Activated CD8-positive, alpha-beta T cell treated with anti-CD3 and anti-CD28 coated beads, Interleukin-2, amount 10 ng/mL, durations not matched to agents 7 days and 5 days (primary cell): ENCODE measurements at places on chromosomes 11 and 22.

DNA sequence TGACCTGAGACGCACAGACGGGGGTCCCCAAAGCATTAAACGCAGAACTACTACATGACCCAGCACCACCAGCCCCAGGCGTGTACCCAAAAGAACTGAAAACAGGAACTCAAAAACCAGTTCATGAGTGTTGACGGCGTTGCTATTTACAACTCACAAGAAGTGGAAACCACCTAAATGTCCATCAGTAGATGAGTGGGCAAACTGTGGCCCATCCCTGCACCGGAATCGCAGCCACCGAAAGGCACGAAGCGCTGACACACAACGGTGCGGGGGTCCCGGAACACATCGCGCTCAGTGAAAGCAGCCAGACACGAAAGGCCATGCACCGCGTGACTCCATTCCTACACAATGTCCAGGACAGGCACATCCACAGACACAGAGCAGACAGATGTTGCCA lies 79.2 kb downstream of the TRMU start:
- no peak overlapping the region for H3K27ac ChIP-seq
- no peaks in the 10 kb centered on the region for H3K27me3 ChIP-seq
- H3K36me3 ChIP-seq = no peaks in the 10 kb centered on the region

DNA sequence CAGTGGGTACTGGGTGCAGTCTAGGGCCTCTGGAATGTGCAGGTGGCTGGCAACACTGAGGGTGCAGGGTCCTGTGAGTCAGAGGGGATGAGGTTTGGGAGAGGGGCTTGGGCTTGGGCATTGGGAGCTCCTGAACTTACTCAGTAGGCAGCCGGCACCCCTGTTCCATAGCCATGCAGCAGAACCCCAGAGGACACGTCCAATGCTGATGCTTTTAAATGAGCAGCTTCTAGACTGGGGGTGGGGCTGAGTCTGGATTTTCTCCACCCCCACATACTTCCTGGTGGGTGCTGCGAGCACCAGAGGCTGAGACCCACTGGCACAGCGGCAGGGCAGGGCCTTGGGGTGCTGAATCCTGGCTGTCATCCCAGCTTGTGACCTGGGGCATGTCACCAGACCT lies 71.4 kb downstream of the ARHGAP8 start:
- no peak overlapping the region for H3K4me3 ChIP-seq
- H3K36me3 ChIP-seq = no peaks in the 10 kb centered on the region
- H3K27me3 ChIP-seq = no peaks in the 10 kb centered on the region
- DNase-seq = no peak
- H3K4me1 ChIP-seq = peaks cover 2% of the 10 kb centered on the region

- peak; percentile 47 for DNase-seq
- H3K36me3 ChIP-seq = no peaks in the 10 kb centered on the region
- no peaks in the 10 kb centered on the region for H3K4me1 ChIP-seq
- H3K4me3 ChIP-seq = no peak overlapping the region
- peaks cover 9% of the 10 kb centered on the region for H3K27me3 ChIP-seq
Measured at GRCh38 chr11:17760102-17761029, 25.8 kb downstream of the KCNC1 start.

DNA sequence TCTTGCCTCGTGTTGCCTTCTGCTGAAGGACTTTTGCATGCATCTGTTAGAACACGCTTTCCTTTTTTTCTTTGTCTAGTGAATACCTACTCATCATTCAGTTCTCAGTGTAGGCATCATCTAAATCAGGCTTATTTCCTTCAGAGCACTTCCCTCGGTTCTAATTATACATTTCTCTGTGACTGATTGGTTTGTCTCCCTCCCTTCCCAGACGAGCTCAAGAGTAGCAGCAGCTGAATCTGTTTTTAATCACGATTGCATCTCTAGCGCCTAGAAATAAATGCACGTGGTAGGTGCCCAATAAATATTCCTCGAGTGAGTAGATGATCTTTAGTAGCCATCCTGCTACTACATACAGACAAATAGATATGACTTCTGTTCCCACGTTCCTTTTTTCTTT lies 6.3 kb downstream of the CEP164 start:
- no peaks in the 10 kb centered on the region for H3K4me1 ChIP-seq
- H3K27me3 ChIP-seq = no peaks in the 10 kb centered on the region
- no peak for DNase-seq
- H3K27ac ChIP-seq = no peak overlapping the region
- H3K4me3 ChIP-seq = no peak overlapping the region

DNA sequence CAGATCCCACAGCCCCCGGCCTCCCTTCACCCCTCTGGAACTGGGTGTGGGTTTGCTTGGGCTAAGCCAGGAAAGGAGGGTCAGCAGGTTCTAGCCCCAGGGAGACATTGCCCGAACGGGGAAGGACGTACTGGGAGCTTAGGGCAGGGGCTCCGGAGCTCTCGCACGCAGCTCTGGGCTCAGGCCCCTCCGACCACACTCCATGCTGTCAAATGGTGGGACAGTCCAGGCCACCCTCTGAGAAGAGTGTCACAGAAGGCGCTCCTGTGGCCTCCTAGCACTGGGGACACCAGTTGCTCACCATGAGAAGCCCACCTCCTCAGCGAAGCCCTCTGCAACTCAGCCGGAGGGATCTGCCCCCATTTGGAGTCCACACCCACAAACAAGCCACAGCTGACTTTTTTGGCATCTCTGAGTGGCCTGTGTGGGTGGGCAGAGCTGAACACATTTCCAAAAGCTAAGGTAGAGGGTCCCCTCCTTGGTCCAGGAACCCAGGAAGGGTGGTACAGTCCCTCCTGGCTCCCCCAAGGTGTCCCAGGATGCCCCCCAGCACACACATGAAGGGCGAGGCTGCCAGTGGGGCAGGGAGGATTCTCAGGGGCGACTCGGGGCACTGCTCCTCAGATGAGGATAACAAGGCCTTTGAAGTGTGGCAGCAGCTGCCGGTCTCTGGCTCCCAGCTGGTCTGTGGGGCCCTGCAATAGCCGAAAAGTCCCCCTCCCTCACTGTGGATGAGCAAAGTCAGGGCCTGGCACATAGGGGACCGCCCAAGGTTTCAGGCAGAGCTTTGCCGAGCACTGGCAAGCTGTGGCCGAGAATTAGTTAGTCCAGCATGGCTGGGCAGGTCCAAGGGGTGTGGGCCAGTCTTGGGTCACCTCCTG lies 13.0 kb upstream of the TEF start:
- H3K27me3 ChIP-seq = peaks cover 13% of the 10 kb centered on the region
- DNase-seq = no peak
- H3K36me3 ChIP-seq = no peaks in the 10 kb centered on the region
- H3K4me3 ChIP-seq = no peak overlapping the region

- peaks cover 5% of the 10 kb centered on the region for H3K4me1 ChIP-seq
- H3K27me3 ChIP-seq = no peaks in the 10 kb centered on the region
- H3K4me3 ChIP-seq = no peak overlapping the region
Measured at GRCh38 chr11:94171693-94172440, 43.2 kb downstream of the PANX1 start.

- DNase-seq = no peak
- H3K36me3 ChIP-seq = no peaks in the 10 kb centered on the region
- H3K27me3 ChIP-seq = no peaks in the 10 kb centered on the region
- H3K4me1 ChIP-seq = no peaks in the 10 kb centered on the region
- no peak overlapping the region for H3K27ac ChIP-seq
Measured at GRCh38 chr11:60594998-60595642, 79.9 kb downstream of the MS4A13 start.

GRCh38 chr11:67248653-67249052 lies 17.6 kb upstream of the GRK2 start:
- peaks cover 83% of the 10 kb centered on the region for H3K36me3 ChIP-seq
- no peak for DNase-seq
- H3K27ac ChIP-seq = peak overlapping the region; percentile 39
- no peak overlapping the region for H3K4me3 ChIP-seq

DNA sequence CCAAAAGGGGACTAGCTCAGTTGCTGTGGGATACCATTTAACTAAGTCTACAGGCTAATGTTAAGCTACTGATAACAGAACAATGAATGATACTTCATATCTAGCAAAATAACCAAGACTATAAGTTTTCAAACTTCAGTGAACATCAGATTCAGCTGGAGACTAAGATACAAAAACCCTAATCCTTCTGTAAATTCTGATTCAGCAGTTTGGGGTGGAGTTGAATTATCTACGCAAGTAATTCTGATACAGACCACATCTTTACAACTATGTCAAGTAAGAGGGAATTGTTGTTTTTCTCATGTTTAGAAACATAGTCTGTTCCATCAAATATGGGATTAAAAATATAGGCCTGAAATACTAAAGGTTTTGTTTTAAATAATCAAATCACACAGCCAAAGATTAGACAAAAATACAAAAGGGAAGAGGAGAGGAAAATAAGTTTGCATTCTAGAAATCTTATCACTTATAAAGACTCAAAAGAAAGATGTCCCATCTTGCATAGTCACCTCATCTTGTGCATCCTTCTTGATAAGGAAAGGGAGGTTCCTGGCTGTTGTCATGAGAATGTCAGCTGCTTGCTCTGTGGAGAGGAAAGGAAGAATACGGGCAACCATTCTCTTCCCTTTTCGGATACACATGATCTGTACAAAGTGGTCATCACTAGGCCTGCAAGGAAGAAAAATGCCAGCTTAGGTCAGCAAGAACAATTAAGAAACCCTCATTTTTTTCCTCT lies 21.4 kb downstream of the PATL1 start:
- DNase-seq = no peak
- no peak overlapping the region for H3K27ac ChIP-seq
- H3K4me1 ChIP-seq = no peaks in the 10 kb centered on the region
- H3K36me3 ChIP-seq = peaks cover 74% of the 10 kb centered on the region
- H3K27me3 ChIP-seq = no peaks in the 10 kb centered on the region

DNA sequence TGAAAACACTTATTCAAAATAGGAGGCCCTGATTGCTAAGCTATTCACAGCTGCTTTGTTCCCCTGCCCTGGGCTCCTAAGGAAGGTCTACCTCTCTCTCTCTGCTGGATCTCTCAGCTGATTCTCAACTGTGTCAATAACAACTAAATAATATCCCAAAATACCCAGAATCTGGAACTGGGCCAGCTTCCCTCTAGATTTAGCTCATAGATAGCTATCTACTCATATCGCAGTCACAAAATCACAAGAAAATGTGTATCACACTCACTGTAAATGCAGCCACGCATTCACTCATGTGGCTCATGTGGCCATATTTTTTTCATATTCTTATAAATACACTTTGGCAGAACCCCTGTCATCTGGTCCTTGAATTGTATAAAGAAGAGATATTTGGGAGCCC lies 555.1 kb downstream of the OPCML start:
- no peak overlapping the region for H3K27ac ChIP-seq
- H3K27me3 ChIP-seq = no peaks in the 10 kb centered on the region
- no peak for DNase-seq
- H3K36me3 ChIP-seq = no peaks in the 10 kb centered on the region
- H3K4me1 ChIP-seq = no peaks in the 10 kb centered on the region

- DNase-seq = no peak
- no peak overlapping the region for H3K4me3 ChIP-seq
- H3K36me3 ChIP-seq = peaks cover 43% of the 10 kb centered on the region
- peaks cover 40% of the 10 kb centered on the region for H3K4me1 ChIP-seq
- H3K27me3 ChIP-seq = no peaks in the 10 kb centered on the region
- no peak overlapping the region for H3K27ac ChIP-seq
Measured at GRCh38 chr22:44133161-44133560, 47.6 kb upstream of the PARVG start.

- no peaks in the 10 kb centered on the region for H3K36me3 ChIP-seq
- no peak for DNase-seq
- H3K4me3 ChIP-seq = no peak overlapping the region
- no peak overlapping the region for H3K27ac ChIP-seq
- H3K27me3 ChIP-seq = no peaks in the 10 kb centered on the region
Measured at GRCh38 chr11:104011044-104011443, 25.4 kb upstream of the DDI1 start.

GRCh38 chr11:65170058-65170534 lies at the start of gene SPDYC:
SPDYC (plus strand) TSS chr11:65170233; CDS start chr11:65171358, 1,125 bp downstream.
- H3K36me3 ChIP-seq = no peaks in the 10 kb centered on the region
- H3K27me3 ChIP-seq = no peaks in the 10 kb centered on the region
- no peak for DNase-seq
- no peak within 1 kb of the TSS for H3K4me3 ChIP-seq
- peaks cover 11% of the 10 kb centered on the region for H3K4me1 ChIP-seq

- H3K27ac ChIP-seq = no peak overlapping the region
- DNase-seq = no peak
- no peaks in the 10 kb centered on the region for H3K36me3 ChIP-seq
Measured at GRCh38 chr11:110031171-110031570, 62.0 kb upstream of the ZC3H12C start.

- H3K27me3 ChIP-seq = no peaks in the 10 kb centered on the region
- H3K36me3 ChIP-seq = no peaks in the 10 kb centered on the region
- no peak overlapping the region for H3K27ac ChIP-seq
- H3K4me3 ChIP-seq = no peak overlapping the region
- peaks cover 4% of the 10 kb centered on the region for H3K4me1 ChIP-seq
Measured at GRCh38 chr11:64074239-64074638, 38.5 kb downstream of the FLRT1 start.

- H3K27ac ChIP-seq = no peak overlapping the region
- peak; percentile 83 for DNase-seq
- H3K4me1 ChIP-seq = peaks cover 36% of the 10 kb centered on the region
- peaks cover 33% of the 10 kb centered on the region for H3K36me3 ChIP-seq
Measured at GRCh38 chr22:26679003-26679629, 21.7 kb downstream of the MIAT start.

GRCh38 chr11:61975638-61976419 lies 8.4 kb upstream of the FTH1 start:
- peaks cover 35% of the 10 kb centered on the region for H3K4me1 ChIP-seq
- no peak overlapping the region for H3K4me3 ChIP-seq
- no peak overlapping the region for H3K27ac ChIP-seq
- H3K36me3 ChIP-seq = peaks cover 2% of the 10 kb centered on the region
- no peaks in the 10 kb centered on the region for H3K27me3 ChIP-seq

GRCh38 chr11:3964056-3964455 lies 108.6 kb downstream of the STIM1 start:
- peaks cover 44% of the 10 kb centered on the region for H3K36me3 ChIP-seq
- no peak for DNase-seq
- H3K4me3 ChIP-seq = no peak overlapping the region
- H3K27ac ChIP-seq = no peak overlapping the region
- peaks cover 60% of the 10 kb centered on the region for H3K4me1 ChIP-seq
- no peaks in the 10 kb centered on the region for H3K27me3 ChIP-seq

DNA sequence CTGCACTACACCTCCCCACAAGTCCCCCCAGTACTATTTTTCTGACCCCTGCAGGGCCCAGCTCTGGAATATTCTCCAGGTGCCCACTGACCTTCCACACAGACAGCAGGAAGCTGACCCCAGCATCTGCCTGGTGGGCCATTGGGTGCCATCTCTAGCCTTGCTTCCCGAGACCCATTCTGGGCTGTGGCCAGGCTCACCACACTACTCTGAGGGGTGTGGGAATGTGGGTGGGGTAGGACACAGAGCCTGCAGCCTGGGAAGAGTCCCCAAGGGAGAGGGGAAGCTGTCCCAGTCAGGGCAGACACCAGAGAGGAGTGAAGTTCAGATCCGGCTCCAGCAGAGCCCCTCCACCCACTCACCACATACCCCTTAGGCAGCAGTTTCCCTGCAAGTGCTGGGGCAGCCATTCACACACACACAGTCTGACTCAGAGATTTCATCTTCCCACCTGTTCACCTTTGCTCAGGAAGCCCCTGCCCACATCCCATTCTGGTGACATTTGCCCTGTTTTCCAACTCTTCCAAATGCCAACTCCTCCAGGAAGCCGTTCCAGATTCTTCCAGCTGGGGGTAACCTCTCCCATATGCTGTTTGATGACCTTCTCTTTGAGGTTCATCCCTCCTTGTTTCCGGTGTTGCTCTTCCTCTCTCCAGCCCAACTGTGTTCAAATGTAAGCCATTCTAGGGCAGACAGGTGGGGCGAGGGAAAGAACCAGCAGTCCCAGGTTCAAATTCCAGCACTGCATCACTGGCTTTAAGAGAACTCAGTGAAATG lies 1.9 kb downstream of the SLCO2B1 start:
- no peak overlapping the region for H3K4me3 ChIP-seq
- no peak for DNase-seq
- peaks cover 20% of the 10 kb centered on the region for H3K27me3 ChIP-seq
- no peaks in the 10 kb centered on the region for H3K36me3 ChIP-seq

- no peak for DNase-seq
- H3K27ac ChIP-seq = peak overlapping the region; percentile 93
- no peaks in the 10 kb centered on the region for H3K27me3 ChIP-seq
- peak overlapping the region; percentile 93 for H3K4me3 ChIP-seq
- H3K4me1 ChIP-seq = peaks cover 92% of the 10 kb centered on the region
Measured at GRCh38 chr11:65882120-65883057, 2.8 kb downstream of the CTSW start.
